CD8-positive, alpha-beta memory T cell (primary cell): ENCODE measurements at places on chromosomes 7 and 10. TPM values are rescaled to one million over a fixed set of nuclear protein-coding genes. Genes with fewer than 3 reads are reported as not detected.
A peak's percentile ranks its signal among the peaks of the same experiment; 100 is the strongest.

Gene DYNC1I1
- total RNA-seq = not detected

DNA sequence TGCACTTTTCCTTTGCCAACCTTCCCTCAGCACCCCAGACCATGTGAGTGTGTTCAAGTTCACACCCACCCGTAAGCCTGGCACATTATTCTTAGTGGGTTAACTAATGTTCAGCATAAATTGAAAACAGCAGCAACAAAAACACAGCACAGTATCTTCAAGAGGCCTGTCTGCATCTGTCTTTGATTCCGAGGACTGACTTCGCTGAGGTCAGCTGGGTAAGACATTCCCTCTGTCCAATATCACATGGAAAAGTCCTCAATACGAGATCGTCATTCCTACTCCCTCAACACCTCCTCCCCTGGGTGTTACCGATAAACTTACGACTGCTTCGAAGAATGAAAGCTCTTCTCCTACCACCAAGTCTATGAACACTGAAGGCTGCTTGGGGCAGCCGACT, 218.8 kb downstream of the SFMBT2 start:
- H3K36me3 ChIP-seq = peaks cover 16% of the 10 kb centered on the region
- no peak overlapping the region for H3K27ac ChIP-seq
- DNase-seq = no peak
- H3K27me3 ChIP-seq = no peaks in the 10 kb centered on the region
- peak overlapping the region; percentile 35 for H3K4me3 ChIP-seq

DNA sequence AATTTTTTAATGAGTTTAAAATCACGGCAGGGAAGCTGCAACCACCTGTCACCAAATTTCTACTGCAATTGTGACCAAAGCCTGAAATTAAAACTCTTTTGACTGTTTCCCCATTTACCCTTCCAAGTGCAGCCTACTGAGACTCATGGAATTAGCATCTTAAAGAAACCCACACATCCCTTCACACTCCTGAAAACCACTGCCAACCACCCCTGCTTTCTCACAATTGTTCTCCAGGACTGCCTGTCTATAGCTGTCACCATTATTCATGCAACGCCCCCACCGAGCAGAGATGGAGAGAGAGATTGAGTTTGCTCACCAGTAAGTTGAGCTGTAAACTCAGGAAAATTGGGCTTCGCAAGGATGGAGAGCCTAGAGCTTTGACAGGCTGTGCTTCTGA, 383.8 kb upstream of the SORCS1 start:
- H3K36me3 ChIP-seq = no peaks in the 10 kb centered on the region
- H3K4me3 ChIP-seq = no peak overlapping the region
- no peaks in the 10 kb centered on the region for H3K4me1 ChIP-seq
- H3K27ac ChIP-seq = no peak overlapping the region
- DNase-seq = no peak

Gene LIPM
- total RNA-seq = not detected

GRCh38 chr10:130372222-130372621, 236.0 kb downstream of the GLRX3 start:
- no peak overlapping the region for H3K4me3 ChIP-seq
- no peaks in the 10 kb centered on the region for H3K36me3 ChIP-seq
- no peak overlapping the region for H3K27ac ChIP-seq
- H3K4me1 ChIP-seq = no peaks in the 10 kb centered on the region
- no peaks in the 10 kb centered on the region for H3K27me3 ChIP-seq

- no peak overlapping the region for H3K27ac ChIP-seq
- DNase-seq = no peak
- no peaks in the 10 kb centered on the region for H3K36me3 ChIP-seq
- no peaks in the 10 kb centered on the region for H3K4me1 ChIP-seq
- H3K4me3 ChIP-seq = no peak overlapping the region
- no peaks in the 10 kb centered on the region for H3K27me3 ChIP-seq
Observed at GRCh38 chr7:40213856-40214255, 79.1 kb downstream of the SUGCT start.

- no peak for DNase-seq
- no peaks in the 10 kb centered on the region for H3K4me1 ChIP-seq
- H3K27me3 ChIP-seq = no peaks in the 10 kb centered on the region
Observed at GRCh38 chr10:90141791-90142190, 440.4 kb downstream of the KIF20B start.

Gene ADAM12
- 0.11 TPM for total RNA-seq

Gene SCIN
- 0.29 TPM for total RNA-seq
